ENCODE measurements at places on chromosomes 5 and 9. TPM values are rescaled to one million over a fixed set of nuclear protein-coding genes. Genes with fewer than 3 reads are reported as not detected.

The IRX4 gene
- total RNA-seq = not detected

The RLN2 gene
- not detected for total RNA-seq

The FOXD4 gene
- total RNA-seq = 0.18 TPM

The SLC1A3 gene
- total RNA-seq = not detected

The USP20 gene
- total RNA-seq = 4.4 TPM

The ANKRD34B gene
- 0.06 TPM for total RNA-seq

The MUSK gene
- total RNA-seq = not detected

DNA sequence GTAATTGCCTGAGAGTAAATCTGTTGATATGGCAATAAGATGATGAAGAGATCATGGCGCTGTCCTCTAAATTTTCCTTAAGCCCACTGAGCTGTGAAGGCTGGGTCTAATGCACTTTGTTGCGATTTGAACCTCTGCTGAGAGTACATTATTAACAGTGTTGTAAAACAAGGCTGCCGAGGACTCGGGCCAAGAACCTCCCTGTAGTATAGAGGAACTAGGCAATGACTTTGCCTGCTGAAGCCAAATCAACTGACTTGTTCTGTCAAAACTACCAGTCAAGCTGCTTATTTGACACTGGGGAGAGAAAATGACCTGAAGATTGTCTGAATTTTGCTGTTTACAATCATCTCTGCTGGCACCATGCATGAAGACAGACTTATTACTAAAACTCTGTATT lies 1154.7 kb downstream of the DTWD2 start:
- no peaks in the 10 kb centered on the region for H3K27me3 ChIP-seq
- H3K4me1 ChIP-seq = no peaks in the 10 kb centered on the region
- H3K4me3 ChIP-seq = no peak overlapping the region
- DNase-seq = no peak
